ENCODE measurements at places on chromosomes 12 and 14. TPM values are rescaled to one million over a fixed set of nuclear protein-coding genes. Genes with fewer than 3 reads are reported as not detected.
A peak's percentile ranks its signal among the peaks of the same experiment; 100 is the strongest.

DNA sequence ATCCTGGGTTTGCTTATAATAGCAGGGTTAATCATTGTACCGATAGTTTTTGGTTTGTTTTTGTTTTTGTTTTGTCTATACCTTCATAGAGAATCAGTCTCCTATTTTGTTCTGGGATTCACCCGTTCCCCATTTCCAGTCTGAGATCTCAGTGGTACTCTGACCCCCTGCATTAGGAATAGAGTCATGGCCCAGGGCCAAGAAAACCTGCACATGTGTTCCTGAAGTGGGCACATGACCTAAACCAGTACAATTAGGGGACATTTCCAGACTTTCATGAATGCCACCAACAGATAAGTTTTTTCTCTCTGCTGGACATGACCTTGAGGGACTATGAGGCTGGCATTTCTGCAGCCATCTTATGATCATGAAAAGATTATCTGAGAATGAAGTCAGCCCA is 52.5 kb downstream of the MRPL42 start:
- no peaks in the 10 kb centered on the region for H3K27me3 ChIP-seq
- DNase-seq, result no peak
- no peak overlapping the region for H3K4me3 ChIP-seq
- H3K4me1 ChIP-seq, result no peaks in the 10 kb centered on the region

DNA sequence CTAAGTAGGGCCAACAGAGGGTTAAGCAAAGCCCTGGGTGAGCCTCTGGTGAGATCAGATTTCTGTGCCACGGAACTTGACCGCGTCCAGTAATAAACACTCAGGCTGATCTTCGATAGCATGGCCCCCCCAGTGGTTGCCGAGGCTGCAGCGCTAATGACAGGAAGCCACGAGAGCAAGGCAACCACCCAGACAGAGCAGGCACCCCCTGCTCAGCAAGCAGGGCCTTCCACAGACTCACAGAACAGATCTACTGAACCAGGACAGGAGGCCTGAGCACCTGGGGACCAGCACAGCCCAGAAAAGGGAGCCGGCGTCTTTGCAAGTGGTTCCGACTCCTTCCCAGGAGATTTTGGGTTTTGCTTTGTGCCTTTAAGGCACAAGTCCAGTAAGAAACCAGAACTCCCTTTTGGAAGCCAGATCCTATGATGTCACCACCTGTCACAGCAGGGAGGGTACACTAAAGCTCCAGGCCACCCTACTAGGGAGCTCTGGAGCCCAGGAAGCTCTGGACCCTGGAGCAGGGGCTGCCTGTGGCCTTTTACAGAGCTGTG is 42.3 kb downstream of the BCL11B start:
- H3K4me1 ChIP-seq, result no peaks in the 10 kb centered on the region
- DNase-seq, result peak; percentile 72
- H3K4me3 ChIP-seq, result no peak overlapping the region
- H3K27me3 ChIP-seq, result no peaks in the 10 kb centered on the region
- no peaks in the 10 kb centered on the region for H3K36me3 ChIP-seq

DNA sequence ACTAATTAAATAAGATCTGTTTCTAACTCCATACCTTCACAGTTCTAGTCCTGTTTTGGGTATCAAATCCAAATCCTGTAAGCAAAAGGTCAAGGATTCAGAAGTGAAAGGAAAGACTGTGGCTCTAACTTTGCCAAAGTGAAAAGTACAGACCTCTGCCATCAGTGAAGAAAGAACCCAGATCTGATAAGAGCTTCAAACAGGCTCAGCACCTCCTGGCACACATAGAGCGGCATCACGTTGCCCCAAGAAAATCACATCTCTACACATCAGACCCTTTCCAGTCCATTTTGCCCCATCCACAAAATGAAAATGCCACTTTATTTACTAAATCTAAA is 23.2 kb downstream of the CLIP1 start:
- no peaks in the 10 kb centered on the region for H3K36me3 ChIP-seq
- H3K27me3 ChIP-seq, result no peaks in the 10 kb centered on the region
- H3K4me3 ChIP-seq, result peak overlapping the region; percentile 44
- peak overlapping the region; percentile 97 for H3K27ac ChIP-seq
- DNase-seq, result no peak

Gene RACGAP1
- 148 TPM for total RNA-seq

- no peaks in the 10 kb centered on the region for H3K36me3 ChIP-seq
- H3K27ac ChIP-seq, result no peak overlapping the region
These were observed 41.7 kb upstream of the NID2 start for GRCh38 chr14:52110441-52111086.

Gene CACNA2D4
- total RNA-seq, result 2.7 TPM

GRCh38 chr14:100737526-100737925 is 10.8 kb downstream of the DLK1 start:
- no peak overlapping the region for H3K27ac ChIP-seq
- no peak for DNase-seq
- H3K36me3 ChIP-seq, result peaks cover 2% of the 10 kb centered on the region
- H3K27me3 ChIP-seq, result peaks cover 3% of the 10 kb centered on the region
- H3K4me3 ChIP-seq, result no peak overlapping the region

Gene DLK1
- 0.28 TPM for total RNA-seq

DNA sequence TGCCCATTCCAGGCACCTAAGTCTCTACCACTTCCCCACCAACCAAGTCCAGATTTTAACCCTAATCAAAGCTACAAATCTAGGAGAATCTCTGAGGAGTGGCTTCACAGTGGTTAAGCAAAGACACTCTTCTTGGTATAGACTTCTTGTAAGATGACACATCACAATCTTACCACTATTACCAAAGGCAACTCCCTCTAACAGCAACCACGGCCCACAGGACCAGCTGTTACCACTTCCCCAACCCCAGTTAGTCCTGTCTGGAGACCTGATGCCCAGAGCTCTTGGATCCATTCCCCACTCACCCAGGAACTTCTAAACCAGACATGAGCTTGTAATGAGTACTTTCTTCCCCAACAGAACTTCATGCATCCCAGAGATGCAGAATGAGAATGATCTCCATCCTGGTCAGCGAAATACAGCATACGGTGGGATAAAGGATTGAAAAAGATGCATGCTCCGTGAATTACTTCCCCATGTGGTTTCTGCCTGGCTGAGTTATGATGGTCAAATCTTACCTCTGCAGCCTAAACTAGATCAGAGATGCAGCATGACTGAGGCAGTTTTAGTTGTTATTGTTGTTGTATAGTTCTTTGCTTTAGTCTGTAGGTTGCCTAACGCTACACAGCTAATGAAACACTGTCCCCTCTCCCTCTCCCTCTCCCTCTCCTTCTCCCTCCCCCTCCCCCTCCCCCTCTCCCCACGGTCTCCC is 87.7 kb upstream of the FOXN3 start:
- no peak overlapping the region for H3K4me3 ChIP-seq
- peaks cover 27% of the 10 kb centered on the region for H3K4me1 ChIP-seq
- H3K27me3 ChIP-seq, result no peaks in the 10 kb centered on the region
- H3K27ac ChIP-seq, result peak overlapping the region; percentile 19
- H3K36me3 ChIP-seq, result no peaks in the 10 kb centered on the region
- DNase-seq, result peak; percentile 45

DNA sequence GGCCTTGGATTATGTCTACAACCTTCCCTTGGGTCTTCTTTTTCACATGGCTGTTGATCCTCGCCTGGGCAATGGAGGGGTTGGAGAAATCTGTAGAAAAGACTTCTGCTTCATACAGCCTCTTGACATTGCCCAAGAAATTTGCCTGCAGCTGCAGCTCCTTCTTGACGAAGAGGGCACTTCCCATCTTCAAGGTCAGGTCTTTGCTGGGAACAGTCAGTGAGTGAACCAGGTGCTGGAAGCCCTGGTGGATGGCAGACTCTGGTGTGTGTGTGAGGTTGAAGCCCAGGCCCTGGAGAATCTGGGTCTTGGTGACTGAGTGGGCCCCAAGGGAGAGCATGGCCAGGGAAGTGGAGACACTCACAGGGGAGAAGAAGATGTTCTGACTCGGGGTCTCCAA is 6.7 kb downstream of the SERPINA9 start:
- H3K36me3 ChIP-seq, result no peaks in the 10 kb centered on the region
- H3K4me1 ChIP-seq, result no peaks in the 10 kb centered on the region
- no peak overlapping the region for H3K27ac ChIP-seq
- DNase-seq, result no peak
- H3K27me3 ChIP-seq, result no peaks in the 10 kb centered on the region

Gene SLC10A1
- total RNA-seq, result not detected

- DNase-seq, result no peak
- H3K4me1 ChIP-seq, result peaks cover 14% of the 10 kb centered on the region
- no peaks in the 10 kb centered on the region for H3K27me3 ChIP-seq
- no peak overlapping the region for H3K27ac ChIP-seq
- H3K36me3 ChIP-seq, result no peaks in the 10 kb centered on the region
These were observed 22.5 kb upstream of the GSG1 start for GRCh38 chr12:13125996-13126395.

Gene ACOT6
- not detected for total RNA-seq

- no peak for DNase-seq
- H3K4me1 ChIP-seq, result no peaks in the 10 kb centered on the region
- no peak overlapping the region for H3K27ac ChIP-seq
- no peak overlapping the region for H3K4me3 ChIP-seq
- peaks cover 12% of the 10 kb centered on the region for H3K27me3 ChIP-seq
These were observed 100.5 kb downstream of the ALG10B start for GRCh38 chr12:38417101-38417500.

DNA sequence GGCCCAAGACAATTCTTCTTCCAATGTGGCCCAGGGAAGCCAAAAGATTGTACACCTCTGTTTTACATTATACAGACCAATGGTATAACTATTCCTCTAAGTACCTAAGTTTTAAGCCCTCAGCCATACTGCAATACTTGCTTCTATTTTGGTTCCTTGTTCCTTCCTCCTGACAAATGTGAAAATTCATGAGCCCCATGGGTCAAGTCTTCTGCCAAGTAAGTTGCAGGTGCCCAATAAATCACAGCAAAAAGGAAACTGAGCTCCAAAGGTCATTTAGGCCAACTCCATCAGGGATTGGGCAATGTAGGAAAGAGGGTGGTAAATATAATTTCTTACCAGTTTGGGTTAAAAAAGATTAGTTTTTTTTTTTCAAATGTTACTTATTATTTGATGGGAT is 57.7 kb upstream of the NPFF start:
- no peak overlapping the region for H3K4me3 ChIP-seq
- no peak overlapping the region for H3K27ac ChIP-seq
- H3K4me1 ChIP-seq, result peaks cover 14% of the 10 kb centered on the region
- DNase-seq, result no peak
- no peaks in the 10 kb centered on the region for H3K27me3 ChIP-seq

GRCh38 chr12:124171231-124171979 is 123.5 kb upstream of the RFLNA start:
- peaks cover 20% of the 10 kb centered on the region for H3K4me1 ChIP-seq
- DNase-seq, result no peak
- H3K27ac ChIP-seq, result peak overlapping the region; percentile 64
- no peak overlapping the region for H3K4me3 ChIP-seq
- H3K27me3 ChIP-seq, result no peaks in the 10 kb centered on the region

- DNase-seq, result peak; percentile 76
- peak overlapping the region; percentile 56 for H3K4me3 ChIP-seq
- no peak overlapping the region for H3K27ac ChIP-seq
- H3K27me3 ChIP-seq, result no peaks in the 10 kb centered on the region
These were observed 1.4 kb upstream of the KCNK13 start for GRCh38 chr14:90060312-90060964.

- H3K27me3 ChIP-seq, result no peaks in the 10 kb centered on the region
- no peaks in the 10 kb centered on the region for H3K36me3 ChIP-seq
- H3K27ac ChIP-seq, result no peak overlapping the region
- H3K4me1 ChIP-seq, result no peaks in the 10 kb centered on the region
These were observed 58.6 kb downstream of the SCARB1 start for GRCh38 chr12:124805050-124805449.

GRCh38 chr12:65086236-65086635 is 34.9 kb downstream of the WIF1 start:
- no peak for DNase-seq
- no peak overlapping the region for H3K4me3 ChIP-seq
- H3K27me3 ChIP-seq, result no peaks in the 10 kb centered on the region

Gene STRN3
- 71.0 TPM for total RNA-seq

Gene SIRT4
- total RNA-seq, result 4.0 TPM

- no peak overlapping the region for H3K4me3 ChIP-seq
- no peaks in the 10 kb centered on the region for H3K27me3 ChIP-seq
- no peak for DNase-seq
- no peak overlapping the region for H3K27ac ChIP-seq
- H3K36me3 ChIP-seq, result no peaks in the 10 kb centered on the region
- H3K4me1 ChIP-seq, result no peaks in the 10 kb centered on the region
These were observed 151.4 kb downstream of the SSPN start for GRCh38 chr12:26346736-26347135.

- no peak for DNase-seq
- H3K4me3 ChIP-seq, result no peak overlapping the region
- H3K27me3 ChIP-seq, result no peaks in the 10 kb centered on the region
- no peaks in the 10 kb centered on the region for H3K4me1 ChIP-seq
These were observed 8.4 kb downstream of the CATSPERB start for GRCh38 chr14:91723501-91723900.

Gene WNT1
- not detected for total RNA-seq

- no peaks in the 10 kb centered on the region for H3K27me3 ChIP-seq
- peaks cover 10% of the 10 kb centered on the region for H3K4me1 ChIP-seq
- H3K36me3 ChIP-seq, result no peaks in the 10 kb centered on the region
- DNase-seq, result no peak
- H3K27ac ChIP-seq, result no peak overlapping the region
These were observed 64.0 kb downstream of the NUMB start for GRCh38 chr14:73394317-73394716.

Gene TMCC3
- 2.4 TPM for total RNA-seq

DNA sequence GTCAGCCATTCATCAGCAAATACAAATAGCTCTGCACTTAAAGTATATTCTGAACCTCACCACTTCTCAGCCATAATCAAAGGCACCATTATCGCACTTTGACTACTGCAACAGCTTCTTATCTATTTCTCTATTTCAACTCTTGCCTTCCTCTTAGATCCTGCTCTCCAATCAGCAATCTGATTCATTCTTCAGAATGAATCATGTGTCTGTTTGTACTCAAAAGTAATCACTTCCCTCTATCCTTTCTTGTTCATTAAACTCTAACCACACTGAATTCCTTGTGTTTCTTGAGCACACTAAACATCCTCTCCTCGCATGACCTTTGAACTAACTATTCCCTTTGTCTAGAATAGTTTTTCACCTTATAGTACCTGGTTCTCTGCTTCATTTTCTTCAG is 12.8 kb upstream of the OR4E1 start:
- no peak overlapping the region for H3K27ac ChIP-seq
- H3K4me3 ChIP-seq, result no peak overlapping the region
- H3K27me3 ChIP-seq, result no peaks in the 10 kb centered on the region
- H3K36me3 ChIP-seq, result no peaks in the 10 kb centered on the region

Gene BMAL2
- 10.6 TPM for total RNA-seq

- no peak overlapping the region for H3K27ac ChIP-seq
- peaks cover 5% of the 10 kb centered on the region for H3K36me3 ChIP-seq
- no peak for DNase-seq
These were observed 21.1 kb upstream of the ADAM20 start for GRCh38 chr14:70555890-70556289.

- no peaks in the 10 kb centered on the region for H3K4me1 ChIP-seq
- no peak overlapping the region for H3K4me3 ChIP-seq
- DNase-seq, result no peak
These were observed 32.8 kb downstream of the SIX1 start for GRCh38 chr14:60616461-60616959.

- H3K4me3 ChIP-seq, result no peak overlapping the region
- peaks cover 34% of the 10 kb centered on the region for H3K36me3 ChIP-seq
- no peaks in the 10 kb centered on the region for H3K4me1 ChIP-seq
These were observed 45.9 kb downstream of the SLC25A47 start for GRCh38 chr14:100369019-100369418.

Gene NPC2
- total RNA-seq, result 99.2 TPM

- peaks cover 61% of the 10 kb centered on the region for H3K36me3 ChIP-seq
- no peaks in the 10 kb centered on the region for H3K4me1 ChIP-seq
- no peak overlapping the region for H3K4me3 ChIP-seq
- no peak for DNase-seq
These were observed 56.5 kb downstream of the WASHC4 start for GRCh38 chr12:105164068-105164467.

Gene PRICKLE1
- total RNA-seq, result 1.8 TPM

Gene KLRC4
- not detected for total RNA-seq
